ENCODE measurements at places on chromosomes 3 and 15.

DNA sequence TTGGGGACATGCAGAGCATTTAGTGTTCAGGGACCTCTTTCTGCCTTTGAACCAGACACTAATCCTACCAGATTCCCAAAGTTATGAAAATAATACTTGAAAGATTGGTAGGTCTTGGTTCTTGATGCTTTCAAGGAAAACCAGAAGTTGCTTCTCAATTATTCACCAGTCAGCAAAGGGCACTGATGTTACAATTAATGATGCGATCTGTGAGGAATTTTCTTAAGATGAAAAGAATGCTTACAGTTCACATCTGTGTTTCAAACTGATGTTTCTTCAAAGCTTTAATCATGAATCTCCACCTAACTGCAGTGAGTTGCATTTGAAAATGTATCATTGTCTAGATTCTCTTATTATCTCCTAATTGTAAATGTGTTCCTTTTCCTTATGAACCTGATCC lies 161.0 kb downstream of the NAALADL2 start:
- DNase-seq, result no peak

DNA sequence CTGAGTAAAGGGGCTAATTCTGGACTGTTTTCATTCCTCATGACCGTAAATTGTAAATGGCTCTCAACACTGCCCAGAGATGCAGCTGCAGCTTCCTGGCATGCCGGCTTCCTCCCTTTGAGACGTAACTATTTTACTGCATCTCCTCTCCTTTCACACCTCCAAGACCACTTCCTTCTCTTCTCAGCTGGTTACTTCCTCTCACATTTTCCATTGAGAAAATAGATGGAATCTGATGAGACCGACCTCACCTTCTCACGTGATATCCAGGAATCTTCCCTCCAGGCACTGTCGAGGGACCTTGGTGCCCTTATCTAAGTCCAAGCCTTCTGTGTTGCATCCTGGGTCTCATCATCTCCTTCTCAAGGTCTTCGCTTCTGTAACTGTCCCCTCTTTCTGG lies 12.7 kb downstream of the LYSMD4 start:
- no peak for DNase-seq

GRCh38 chr3:146164971-146165769 lies 4.2 kb upstream of the PLOD2 start:
- no peak for DNase-seq

DNA sequence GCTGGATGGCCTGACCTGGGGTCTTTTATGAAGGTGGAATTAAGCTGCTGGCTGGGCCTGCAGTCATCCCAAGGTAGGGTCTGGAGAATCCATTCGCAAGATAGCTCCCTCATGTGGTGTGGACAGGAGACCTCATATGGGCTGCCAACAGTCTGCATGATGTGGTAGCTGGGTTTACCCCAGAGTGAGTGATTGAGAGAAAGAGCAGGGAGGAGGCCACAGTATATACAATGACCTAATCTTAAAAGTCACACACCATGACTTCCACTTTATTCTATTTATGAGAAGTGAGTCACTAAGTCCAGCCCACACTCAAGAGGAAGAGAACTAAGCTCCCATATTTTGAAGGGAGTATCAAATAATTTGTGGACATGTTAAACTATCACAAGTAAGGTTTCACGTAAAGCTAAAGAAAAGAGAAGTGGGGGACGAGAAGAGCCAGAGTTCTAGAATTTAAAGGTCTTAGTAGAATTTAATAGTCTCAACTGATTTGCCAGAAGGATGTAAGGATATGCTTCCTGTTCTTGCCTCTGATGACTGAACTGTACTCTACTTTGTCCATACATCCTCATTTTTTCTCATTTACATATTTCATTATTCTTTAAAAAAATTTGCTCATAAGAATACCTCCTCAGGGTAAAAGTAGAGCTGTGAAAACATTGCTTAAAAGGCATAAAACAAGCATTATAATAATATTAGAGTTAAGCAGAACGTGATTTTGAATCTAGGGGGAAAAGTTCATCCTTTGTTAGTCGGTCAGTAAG lies 184.4 kb downstream of the PEX5L start:
- DNase-seq, result no peak

Data from NCI-H774 (cell line).